ENCODE measurements at places on chromosomes 11 and 22.

GRCh38 chr11:12523180-12523924 lies 146.0 kb downstream of the PARVA start:
- DNase-seq = no peak

DNA sequence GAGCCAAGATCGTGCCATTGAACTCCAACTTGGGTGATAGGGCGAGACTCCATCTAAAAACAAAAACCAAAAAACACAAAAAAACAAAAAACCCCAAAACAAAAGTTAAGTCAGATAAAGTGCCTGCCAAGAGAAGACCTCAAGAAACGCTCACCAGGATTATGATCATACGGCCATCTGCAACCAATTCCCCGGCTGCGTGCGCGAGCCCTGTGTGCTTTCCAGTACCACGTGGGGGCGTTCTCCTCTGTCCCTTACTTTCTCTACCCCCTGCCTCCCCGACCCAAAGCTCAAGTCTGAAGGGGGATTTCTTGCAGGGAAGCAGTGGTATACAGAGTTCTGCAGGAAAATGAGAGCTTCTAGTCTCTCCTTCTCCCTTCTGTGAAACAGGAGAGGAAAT lies 10.5 kb upstream of the RPS19BP1 start:
- DNase-seq = no peak

- DNase-seq = no peak
Measured at GRCh38 chr11:125227151-125227550, 62.6 kb downstream of the PKNOX2 start.

- no peak for DNase-seq
Measured at GRCh38 chr22:25736378-25737011, 5.5 kb upstream of the MYO18B start.

DNA sequence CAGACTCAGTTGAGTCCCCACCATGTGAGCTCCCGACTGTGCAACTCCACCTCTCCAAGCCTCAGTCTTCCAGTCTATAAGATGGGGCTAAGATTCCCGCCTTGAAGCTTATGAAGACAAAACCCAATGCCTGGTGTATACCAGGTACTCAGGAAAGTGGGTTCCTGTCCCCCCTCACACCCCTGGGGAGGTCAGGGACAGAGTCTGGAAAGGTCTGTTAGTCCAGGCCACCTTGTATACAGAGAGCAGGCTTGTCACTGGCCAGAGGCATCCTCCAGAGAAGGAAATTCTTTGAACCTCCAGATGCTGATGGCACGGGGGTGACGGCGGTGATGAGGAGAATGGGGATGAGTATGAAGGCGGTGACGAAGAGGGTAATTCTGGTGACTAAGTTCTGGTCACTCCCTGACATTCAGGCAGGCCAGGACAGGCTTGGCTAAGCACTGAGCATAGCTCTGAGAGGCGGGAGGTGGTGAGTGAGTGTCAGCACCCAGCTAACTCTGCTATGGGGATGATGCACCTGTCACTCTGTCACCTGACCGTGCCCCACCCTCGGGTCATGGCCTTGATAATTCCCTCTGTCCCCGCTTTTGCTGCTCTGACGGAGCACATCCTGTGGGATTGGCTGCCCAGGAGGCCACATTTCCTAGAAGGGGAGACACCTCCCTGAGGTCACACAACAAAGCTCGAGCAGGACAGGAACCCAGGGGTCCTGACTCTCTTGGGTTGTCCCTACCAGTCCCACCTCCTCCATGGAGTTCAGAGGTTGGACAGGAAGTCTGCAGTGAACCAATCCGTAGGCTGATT lies 30.9 kb upstream of the CSNK1E start:
- no peak for DNase-seq

- no peak for DNase-seq
Measured at GRCh38 chr11:73797457-73797856, 9.8 kb downstream of the MRPL48 start.

GRCh38 chr11:98104249-98104648 lies 916.5 kb upstream of the CNTN5 start:
- DNase-seq = no peak

DNA sequence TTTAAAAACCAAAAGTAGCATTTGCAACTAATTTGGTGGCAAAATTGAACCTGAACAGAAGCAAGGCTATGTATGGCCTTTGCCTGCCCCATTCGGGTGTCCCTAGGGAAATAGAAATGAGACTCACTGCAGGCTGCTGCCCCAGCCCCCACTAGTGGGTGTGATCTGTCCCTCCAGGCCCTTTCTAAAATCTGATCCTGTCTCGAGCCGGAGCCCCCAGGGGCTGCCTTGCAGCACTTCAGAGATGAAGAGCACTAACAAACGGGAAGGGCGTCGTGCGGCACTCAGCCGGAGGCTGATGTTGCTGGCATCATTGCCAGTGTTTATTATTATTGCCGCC lies 43.2 kb downstream of the CD82 start:
- DNase-seq = no peak

DNA sequence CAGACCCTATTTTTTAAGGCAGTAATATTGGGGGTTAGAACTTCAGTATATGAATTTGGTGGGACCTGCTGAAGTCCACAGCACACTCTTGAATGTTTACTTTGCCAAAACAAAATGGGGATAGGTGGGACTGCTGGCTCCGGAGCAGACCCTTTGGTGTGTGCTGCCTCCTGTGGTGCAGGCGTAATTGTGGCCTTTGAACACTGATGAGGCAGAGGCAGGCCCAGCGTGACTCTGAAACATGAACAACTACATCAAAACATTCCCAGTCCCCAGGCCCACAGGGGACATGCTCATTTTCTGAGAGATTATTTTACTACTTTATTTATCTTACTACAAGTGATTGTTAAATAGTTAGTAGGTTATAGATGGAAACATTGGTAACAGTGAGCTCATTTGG lies 225.0 kb upstream of the TBCEL start:
- no peak for DNase-seq

- no peak for DNase-seq
Measured at GRCh38 chr11:65478388-65479183, 20.3 kb upstream of the MALAT1 start.

- peak; percentile 94 for DNase-seq
Measured at GRCh38 chr11:10309163-10310093, 4.6 kb downstream of the ADM start.

GRCh38 chr11:81989093-81989492 lies 744.6 kb downstream of the FAM181B start:
- no peak for DNase-seq

DNA sequence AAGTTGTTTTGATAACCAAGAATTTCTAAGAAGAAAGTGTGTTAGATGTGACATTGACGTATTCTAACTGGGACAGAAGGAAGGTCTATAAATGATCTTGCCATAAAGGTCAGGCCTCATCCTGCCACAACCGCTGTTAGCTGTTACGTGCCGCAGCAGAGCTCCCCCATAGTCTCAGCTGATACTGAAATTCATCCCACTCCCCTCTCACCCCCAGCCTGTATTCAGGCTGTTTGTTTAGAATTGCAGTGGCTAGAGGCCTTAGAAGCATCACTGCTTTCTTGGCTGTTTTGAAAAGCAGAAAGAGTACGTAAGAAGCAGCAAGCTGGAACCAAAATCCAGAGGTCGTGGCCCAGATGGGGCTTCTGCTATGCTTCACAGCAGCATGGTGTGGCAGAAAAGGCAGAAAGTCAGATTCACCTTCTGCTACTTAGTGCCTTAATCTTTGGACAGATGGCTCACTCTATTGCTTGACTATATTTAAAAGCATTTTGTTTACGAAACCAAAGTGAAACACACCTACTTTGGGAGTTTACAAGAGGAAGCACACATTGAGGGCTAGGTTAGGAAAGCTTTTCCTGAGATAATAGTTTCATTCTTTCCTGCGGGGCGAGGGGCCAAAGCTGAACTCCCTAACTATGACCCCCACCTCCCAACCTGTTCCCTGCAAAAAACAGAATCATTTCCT lies 950 bp upstream of the LAYN start:
- DNase-seq = no peak

DNA sequence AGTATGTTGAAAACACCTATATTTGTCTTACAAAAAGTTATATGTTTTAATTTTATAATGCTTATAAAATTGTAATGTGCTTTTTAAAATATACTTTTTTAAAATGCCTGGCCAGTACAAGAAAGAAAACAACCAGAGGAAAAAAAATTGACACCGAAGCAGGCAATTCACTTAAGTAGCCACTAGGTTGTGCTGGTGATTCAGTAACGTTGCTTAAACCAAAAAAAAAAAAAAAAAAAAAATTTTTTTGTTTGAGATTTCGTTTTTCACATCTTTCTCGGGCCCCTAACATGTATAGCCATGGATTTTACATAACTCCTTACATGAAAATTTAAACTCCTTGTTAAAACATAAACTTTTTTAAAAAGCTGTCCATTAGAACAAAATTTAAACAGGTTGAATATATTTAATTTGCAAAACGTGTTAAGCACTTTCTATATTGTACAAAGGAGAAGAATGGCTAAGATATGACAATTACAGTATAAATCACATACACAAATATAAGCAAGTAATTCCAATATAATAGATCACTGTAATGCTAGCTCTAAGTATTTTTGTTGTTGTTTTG lies 9.2 kb downstream of the OR8B4 start:
- peak; percentile 0 for DNase-seq

- peak; percentile 49 for DNase-seq
Measured at GRCh38 chr22:30277547-30278344, 11.1 kb upstream of the OSM start.

GRCh38 chr11:132242632-132243031 lies 872.2 kb downstream of the NTM start:
- DNase-seq = no peak

GRCh38 chr22:19750507-19751490 lies 9.8 kb upstream of the TBX1 start:
- DNase-seq = no peak

- no peak for DNase-seq
Measured at GRCh38 chr11:36356201-36356600, 60.1 kb downstream of the PRR5L start.

GRCh38 chr11:126194121-126194543 lies 17.3 kb downstream of the RPUSD4 start:
- DNase-seq = no peak

DNA sequence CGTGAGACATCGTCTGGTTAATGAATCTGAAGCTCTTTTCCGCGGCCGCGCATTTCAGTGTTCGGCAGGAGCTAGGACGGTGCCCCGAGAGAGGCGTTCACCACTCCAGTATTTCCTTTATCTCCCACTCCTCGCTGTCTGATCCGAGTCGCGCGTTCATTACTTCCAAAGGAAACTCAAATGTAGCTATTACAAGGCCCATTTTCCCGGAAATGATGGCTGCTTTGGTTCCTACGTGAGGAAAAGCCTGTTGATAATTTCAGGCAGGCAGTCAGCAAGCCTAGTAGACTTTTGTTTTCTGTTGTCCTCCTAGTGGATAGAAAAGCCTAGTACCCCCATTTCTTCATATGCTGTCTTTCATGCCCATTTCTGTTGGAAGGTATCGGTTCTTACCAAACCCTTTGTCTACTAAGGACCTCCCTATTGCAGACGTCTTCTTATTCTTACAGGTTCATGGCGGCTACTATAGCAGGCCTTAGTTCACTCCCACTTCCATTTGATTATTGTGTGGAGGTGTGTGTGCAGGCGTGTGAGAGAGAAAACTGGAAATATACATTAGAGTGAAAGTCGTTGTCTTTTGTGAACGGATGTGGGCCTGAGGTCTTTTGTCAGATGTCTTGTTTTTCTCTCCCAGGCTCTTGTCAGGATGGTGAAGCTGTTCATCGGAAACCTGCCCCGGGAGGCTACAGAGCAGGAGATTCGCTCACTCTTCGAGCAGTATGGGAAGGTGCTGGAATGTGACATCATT lies 737 bp downstream of the RBM4 start:
- DNase-seq = no peak

DNA sequence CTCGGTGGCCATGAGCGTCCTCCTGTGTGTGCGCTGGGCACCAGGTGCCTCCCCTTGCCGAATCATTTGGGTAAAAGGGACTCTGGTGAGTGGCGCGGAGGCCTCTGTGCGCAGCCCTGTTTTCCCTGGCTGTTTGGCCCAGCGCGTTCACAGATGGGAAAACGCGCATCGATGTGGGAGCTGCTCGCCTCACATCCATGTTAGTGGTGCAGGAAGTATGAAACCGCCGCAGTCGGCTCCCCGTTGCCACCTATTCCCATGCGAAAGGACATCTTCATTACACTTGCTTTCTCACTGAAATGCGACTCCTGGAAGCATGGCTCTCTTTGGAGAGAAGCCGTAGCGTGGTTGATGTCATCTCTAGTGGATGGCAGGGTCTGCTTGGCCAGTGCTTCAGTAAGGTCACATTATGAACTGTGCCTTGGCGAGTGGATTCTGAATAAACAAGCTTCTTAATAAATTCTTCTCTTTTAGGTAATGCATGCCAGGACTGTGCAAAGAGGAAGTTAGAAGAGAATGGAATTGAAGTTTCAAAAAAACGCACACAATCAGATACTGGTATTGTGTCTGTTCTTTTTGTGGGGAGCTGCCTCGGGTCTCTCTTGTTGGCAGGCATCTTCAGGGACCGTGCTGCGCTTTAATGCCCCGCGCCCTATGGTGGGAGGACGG lies 26.3 kb downstream of the FAM118A start:
- DNase-seq = no peak

DNA sequence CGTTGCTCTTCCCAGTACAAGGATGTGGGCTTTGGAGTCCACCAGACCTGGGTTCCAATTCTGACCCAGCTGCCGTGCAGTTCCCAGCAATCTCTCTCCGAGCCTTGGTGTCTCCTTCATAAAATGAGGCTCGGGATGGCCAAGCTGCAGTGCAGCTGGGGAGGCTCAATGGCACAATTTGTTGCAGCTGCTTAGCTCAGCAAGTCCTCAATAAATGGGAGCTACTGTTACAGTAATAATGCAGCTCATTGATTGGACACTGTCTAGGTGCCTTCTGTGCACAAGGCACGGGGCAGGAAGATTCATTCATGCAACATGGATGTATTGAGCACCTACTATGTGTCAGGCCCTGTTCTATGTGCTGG lies 37.1 kb downstream of the SHISAL1 start:
- no peak for DNase-seq

DNA sequence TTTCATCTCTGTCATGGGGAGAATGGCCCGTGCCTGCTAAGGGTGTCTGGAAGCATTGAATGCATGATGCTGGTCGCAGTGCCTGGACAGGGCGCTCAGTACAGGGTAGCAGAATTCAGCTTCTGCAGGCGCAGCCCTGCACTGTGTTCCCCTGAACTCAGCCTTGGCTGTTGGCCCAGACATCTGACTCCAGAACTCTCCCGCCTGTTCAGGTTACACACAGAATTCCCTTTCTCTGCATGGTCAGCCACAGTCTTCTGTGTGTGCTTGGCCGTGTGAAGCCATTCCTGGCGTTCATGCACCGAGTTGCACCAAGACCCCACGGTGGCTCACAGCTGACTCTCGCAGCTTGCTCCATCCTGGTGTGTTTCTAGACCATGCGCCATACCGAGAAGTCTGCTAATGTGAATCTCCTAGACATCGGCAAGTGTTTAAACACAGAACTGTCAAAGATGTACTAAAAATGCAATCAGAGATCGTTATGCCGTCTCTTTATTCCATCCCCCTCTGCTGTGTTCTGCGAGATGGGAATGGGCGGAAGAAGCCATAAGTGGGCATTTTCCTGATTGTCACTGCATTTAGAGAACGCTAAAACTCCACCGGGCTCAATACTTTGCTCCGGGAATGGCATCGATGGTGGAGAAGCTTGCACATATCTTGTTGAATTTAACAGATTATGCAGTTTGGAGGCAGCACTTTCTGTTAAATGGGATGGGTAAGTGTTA lies 55.6 kb downstream of the MPPED1 start:
- no peak for DNase-seq

GRCh38 chr11:72452495-72452894 lies 18.2 kb upstream of the CLPB start:
- no peak for DNase-seq

GRCh38 chr11:32003335-32003734 lies 87.5 kb upstream of the RCN1 start:
- no peak for DNase-seq

- DNase-seq = no peak
Measured at GRCh38 chr11:47495856-47496217, 46.9 kb upstream of the RAPSN start.

GRCh38 chr11:36349351-36350136 lies 53.5 kb downstream of the PRR5L start:
- DNase-seq = no peak

Measured in GM04503 (cell line).